ENCODE measurements at places on chromosomes 6 and 20.
A peak's percentile ranks its signal among the peaks of the same experiment; 100 is the strongest.

DNA sequence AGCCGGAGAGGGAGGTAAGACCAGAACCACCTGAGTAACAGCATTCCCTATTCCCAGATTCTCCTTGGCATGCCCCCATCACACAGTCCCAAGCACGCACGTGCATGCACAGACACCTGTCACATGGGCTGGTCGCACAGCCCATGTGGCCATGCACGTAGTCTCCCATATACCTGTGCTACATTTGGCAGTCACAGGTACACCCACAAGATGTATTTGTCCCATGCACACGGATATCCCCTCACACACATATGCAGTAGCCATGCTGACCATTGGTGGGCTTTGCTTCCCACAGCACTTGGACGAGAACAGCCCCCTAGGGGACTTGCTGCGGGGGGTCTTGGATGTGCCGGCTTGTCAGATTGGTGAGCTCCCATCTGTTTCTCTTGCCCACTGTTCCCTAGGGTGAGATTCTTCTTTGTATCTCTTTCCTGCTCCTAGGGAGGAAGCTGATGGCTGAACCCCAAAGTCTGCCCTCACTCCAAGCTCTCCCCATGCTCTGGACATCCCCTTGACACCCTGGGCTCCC lies 31.9 kb downstream of the PLCG1 start:
- no peak for DNase-seq

GRCh38 chr20:33262658-33263065 lies 20.4 kb upstream of the BPIFB1 start:
- no peak for DNase-seq

DNA sequence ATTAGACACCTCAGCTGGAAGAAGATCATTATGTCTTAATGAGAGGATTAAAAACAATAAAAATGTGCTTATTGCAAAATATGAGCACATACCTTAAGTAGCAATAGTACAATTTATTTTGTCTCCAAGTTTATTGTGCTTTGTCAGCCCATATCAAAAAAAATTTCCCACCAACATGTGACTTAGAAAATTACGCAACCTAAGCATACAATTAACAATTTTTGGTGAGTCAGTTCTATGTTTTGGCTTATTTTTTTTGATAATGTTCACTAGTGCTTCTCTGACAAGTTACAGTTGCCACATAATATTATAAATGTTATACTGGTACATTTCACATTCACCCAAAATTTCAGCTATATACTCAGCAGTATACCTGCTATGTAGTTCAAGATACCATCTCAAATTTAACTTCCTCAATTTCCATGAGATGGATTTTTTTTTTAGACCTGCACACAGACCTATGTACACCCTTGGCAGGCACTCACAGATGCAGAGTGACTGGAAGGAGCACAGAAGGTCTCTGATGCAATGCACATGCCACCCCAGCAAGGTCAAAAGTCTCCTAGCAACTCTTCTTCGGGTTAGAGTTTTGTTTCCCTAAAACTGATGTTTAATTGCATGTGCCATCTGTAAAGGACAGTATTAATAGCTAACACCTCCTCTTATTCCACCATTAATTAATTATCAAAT lies 112.4 kb downstream of the PRKN start:
- DNase-seq, result no peak

GRCh38 chr6:25266456-25267100 lies 12.6 kb upstream of the CARMIL1 start:
- no peak for DNase-seq

- peak; percentile 72 for DNase-seq
Observed at GRCh38 chr20:33299111-33299603, 16.1 kb downstream of the BPIFB1 start.

DNA sequence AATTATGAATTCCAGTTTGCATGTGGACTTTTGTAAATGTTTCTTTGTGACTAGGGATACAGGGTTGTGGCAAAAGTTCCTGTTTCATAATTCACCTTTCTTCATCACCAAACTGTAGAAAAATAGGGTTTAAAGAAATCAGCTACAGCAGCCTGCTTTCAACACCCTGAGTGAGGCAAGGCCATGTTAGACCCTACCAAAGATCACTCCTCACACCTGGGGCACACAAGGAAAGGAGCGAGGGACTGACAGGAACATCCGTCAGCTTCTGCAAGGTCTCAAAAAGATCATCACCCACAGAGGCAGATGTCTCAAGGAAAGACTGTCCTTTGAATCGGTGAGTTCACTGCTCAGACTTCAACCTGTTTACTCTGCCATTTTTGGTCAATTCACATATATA lies 10.5 kb upstream of the STX11 start:
- DNase-seq, result no peak

- no peak for DNase-seq
Observed at GRCh38 chr6:121237859-121238258, 96.4 kb downstream of the TBC1D32 start.

- no peak for DNase-seq
Observed at GRCh38 chr6:84779380-84779779, 15.0 kb upstream of the TBX18 start.

DNA sequence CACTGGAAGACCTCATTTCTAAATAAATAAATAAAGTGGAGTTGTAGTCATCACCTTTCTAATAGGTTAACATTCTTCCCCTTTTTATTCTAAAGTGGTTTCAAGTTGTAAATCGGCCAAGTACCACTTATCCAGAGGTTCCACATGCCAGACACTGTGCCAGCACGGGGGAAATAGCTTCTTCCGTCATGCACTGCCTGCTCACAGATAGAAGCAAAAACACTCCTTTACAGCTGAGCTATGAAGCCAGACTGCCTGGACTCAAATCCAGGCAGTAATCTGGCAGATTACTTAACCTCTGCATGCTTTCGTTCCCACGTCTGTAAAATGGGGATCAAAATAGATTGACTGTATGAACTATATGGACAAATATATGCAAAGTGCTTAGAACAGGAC lies 17.2 kb upstream of the SCML4 start:
- no peak for DNase-seq

GRCh38 chr6:166221040-166221439 lies 53.4 kb upstream of the TBXT start:
- no peak for DNase-seq

GRCh38 chr6:10759312-10759839 lies 11.8 kb downstream of the TMEM14B start:
- no peak for DNase-seq

DNA sequence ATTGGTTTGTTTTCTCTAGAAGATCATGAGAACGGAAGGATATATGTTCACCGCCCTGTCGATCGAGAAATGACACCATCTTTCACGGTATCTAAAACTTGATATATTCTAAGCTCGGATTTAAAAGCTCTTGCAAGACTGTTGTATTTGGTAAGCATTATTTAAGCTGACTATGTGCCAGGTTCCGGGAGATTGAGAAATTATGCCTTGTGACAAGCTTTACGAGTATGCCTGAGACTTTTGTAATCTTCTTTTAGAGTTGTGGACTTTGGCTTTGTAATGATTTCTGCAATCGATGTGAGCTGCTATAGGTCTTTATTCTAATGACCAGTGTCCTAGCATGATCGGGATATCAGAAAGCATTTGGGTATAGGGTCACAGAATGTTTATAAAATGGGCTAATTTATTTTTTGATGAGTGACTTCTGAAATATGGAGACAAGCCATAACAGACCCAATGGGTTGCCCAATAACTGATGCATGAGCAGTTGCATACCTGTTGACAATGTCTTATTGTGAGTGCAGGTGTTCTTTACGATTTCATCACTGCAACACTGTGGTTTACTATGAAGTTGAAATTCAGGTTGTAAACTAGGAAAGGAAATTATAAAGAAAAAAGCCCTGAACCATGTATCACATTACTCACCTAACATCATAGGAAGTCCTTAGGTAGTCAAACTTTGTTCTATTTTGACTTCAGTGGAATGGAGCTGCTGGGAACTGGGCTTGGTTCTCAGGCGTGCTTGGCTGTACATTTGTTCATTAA lies 14.0 kb downstream of the CDH26 start:
- DNase-seq, result no peak

GRCh38 chr20:19603376-19603750 lies 154.7 kb upstream of the RIN2 start:
- no peak for DNase-seq

- DNase-seq, result no peak
Observed at GRCh38 chr6:8329562-8329961, 105.8 kb downstream of the SLC35B3 start.

GRCh38 chr6:56292505-56293181 lies 45.3 kb upstream of the COL21A1 start:
- no peak for DNase-seq

DNA sequence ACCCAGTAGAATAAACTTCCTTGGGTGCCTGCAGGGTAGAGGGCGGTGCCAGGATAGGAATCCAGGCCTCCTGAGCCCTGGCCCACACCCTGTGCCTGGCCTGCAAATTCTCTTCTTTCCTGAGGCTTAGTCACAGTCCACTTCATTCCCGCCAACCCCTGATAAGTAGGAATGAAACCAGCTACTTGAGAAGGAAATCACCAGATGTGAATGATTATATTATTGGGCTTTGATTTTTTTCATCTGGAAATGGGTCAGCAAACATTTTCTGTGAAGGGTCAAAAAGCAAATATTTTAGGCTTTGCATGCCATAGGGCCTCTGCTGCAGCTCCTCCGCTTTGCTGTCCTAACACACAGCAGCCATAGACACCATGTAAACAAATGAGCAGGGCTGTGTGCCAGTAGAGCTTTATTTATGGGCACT lies 50.2 kb downstream of the STK35 start:
- no peak for DNase-seq

Measured in T-helper 9 cell (primary cell).